ENCODE measurements at places on chromosomes 4 and X.

DNA sequence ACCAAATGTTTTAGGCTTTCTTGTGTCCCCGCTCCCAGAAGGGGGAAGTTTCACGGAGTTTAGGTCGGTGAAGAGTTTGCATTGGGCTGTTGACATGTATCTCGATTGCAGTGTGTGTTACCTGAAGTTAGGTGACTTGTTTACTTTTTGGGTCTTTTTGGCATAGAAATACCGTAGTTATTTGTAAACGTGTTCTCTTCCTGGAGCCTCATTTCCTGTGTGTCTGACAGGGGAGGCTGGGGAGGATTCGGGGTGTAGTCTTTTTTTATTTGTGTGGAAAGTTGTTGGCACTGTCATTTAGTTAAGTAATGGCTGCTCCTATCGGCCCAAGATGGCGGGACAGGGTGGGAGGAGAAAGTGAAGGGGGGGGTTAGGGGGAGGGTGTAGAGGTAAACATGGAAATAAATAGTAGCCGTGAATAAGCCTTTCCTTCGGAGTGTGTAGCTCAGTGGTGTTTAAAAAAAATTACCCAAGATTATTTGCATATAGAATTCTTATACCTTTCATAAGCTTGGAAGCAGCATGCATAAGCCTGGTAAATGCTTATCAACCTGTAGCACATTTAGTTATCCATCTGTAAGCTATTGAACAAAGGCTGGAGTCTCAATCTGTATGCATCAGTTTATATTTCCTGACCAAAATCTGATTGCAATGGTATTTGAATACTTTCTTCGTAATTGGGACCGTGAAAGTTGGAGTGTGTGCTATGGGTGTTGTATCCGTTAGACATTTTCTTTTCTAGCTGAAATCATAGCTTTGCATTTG, 1.6 kb downstream of the KDM6A start:
- no peak for DNase-seq

GRCh38 chrX:25048178-25048577, 32.4 kb upstream of the ARX start:
- no peak for DNase-seq

- no peak for DNase-seq
Observed at GRCh38 chr4:101370663-101371210, 23.4 kb upstream of the PPP3CA start.

DNA sequence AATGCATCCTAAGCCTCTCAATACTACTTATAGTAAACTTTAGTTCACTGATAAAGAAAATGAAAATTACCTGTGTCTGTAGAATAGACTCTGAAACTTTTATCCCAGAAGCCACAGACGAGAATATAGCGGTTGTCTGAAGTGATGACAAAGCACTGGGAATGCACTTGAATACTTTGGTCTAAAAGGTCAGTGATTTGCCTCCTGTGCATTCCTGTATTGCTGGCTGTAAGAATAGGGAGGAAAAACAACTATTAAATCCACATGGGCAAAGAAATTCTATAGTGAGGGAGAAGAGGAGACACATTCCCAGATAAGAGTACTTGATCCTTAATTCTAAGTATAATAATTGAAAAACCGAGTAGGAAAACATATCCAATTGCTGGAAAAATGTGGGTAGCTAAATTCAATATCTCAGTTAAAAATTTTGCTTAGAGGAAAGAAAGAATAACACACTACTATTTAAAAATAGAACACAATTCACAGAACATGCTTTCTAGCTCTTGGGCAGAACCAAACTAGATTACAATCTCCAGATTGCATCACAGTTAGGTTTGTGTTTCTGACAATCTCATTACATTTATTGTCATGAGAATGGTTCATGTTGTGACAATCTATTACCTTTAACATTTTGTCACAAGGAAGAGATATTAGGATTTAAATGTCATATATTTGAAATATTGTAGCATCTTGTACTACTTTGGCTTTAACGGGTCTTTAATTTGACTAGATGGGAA, 232.1 kb downstream of the DCLK2 start:
- DNase-seq: no peak

DNA sequence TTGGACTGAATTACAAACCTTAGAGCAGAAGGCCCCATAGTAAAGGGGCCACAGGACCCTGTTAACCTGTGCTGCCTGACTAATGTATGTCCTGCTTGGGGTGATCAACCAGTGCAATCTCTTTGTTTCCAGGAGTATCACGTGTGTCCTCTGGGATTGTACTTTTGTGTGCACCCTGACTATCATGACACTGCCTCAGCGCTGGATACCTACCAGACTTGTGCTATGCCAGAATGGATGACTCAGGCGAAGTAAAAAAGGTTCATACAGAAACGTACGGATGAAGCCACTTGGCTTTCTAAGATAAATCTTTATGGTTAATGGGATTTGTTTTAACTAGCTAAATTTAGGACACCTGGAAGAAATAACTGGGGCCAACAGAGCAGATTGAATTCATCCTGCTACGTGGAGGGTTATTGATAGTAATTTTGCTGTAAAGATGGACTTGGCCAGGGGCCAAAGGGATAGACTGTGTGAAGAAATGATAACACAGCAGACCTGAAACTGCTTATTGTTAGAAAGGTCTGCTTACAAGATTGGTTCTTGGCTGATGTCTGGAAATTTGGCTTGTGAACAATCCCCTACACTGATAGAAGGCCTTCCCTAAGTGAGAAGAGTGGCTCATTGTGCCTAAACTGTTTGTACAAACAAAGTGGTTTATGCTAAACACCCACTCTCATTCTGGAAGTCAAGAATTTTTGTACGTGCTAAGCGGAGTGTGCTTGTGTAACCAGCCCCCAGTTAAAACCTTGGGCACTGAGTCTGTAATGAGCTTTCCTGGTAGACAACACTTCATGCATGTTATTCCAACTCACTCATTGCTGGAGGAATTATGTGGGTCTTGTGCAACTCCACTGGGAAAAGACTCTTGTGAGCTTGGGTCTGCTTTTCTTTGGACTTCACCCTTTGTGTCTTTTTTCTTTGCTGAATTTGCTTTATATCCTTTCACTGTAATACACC, 750.5 kb upstream of the HTR2C start:
- no peak for DNase-seq

DNA sequence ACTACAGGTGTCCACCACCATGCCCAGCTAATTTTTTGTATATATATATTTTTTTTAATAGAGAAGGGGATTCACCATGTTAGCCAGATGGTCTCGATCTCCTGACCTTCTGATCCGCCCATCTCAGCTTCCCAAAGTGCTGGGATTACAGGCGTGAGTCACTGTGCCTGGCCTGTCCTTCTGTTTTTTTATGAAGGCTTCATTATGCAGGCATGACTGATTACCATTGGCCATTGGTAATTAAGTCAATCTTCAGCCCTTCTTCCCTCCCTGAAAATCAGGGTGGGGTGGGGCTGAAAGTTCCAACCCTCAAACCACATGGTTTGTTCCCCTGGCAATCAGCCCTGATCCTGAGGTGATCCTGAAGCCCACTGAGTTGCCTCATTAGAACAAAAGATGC, 336.9 kb downstream of the PTTG2 start:
- DNase-seq: no peak

GRCh38 chrX:31333165-31333831, 261.5 kb upstream of the FTHL17 start:
- DNase-seq: no peak

DNA sequence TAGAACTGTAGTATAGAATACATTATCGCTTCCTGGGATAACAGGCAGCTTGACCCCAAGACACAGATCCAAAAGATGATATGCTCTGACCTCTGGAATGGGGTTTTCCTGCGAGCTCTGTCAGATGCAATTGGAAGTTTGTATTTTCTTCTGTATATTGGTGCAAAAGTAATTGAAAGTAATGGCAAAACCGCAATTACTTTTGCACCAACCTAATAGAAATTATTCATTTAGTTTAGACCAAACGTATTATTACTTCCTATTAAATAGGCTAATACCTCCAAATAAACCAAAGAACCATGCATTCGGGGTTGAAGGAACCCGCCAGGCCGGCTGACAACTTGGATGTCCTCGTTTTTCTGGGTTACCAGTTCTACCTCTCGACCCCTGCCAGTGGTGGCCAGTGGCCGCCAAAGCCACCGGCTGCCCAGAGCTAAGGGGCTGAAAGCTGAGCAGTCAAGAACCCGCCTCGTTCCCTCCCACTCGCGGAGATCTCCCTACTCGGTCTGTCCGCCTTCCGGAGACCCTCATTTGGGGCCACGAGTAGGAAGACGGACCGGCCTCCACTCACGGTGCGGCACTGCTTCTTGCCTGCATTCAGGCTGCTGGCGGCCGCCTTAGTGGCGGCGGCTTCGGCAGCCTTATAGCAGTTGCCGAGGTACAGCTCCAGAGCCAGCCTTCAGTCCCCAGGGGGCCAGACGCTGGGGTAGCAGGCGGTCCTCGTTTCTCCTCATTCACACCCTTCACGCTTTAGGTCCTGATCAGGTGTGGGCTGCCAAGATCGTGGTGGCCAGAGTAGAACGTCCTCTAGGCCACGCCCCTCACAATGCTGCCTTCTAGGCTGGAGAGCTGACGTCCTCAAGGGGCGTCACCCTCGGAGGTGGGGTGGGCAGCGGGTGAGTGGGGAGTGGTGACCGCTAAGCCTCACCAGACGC, 121.9 kb downstream of the RBMX2 start:
- peak; percentile 29 for DNase-seq

DNA sequence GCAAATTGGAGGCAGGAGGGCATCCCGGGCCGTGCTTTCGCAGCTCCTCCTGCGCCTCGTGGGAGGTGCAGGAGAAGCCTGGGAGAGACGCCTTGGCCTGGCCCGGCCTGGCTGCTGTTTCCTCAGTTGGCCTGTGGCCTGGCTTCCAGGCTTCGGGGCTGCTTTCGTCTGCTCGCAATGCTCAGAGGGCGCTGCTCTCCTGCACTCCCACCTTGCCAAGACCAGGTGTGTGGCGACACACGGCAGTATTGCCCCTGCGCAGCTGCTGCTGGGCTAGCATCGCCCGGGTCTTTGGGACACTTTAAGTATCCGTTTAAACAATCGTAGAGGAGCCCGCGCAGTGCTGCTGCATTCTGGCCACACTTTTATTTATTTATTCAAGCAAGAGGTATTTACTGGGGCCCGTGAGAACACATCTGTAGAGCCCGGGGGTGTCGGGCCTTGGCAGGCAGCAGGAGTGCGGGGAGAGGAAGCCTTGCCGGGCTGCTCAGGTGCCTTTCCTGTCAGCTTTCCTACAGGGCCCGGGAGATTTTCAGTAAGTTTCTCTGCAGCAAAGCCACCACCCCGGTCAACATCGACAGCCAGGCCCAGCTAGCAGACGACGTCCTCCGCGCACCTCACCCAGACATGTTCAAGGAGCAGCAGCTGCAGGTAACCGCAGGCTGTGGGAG, 26.2 kb upstream of the HGFAC start:
- DNase-seq: no peak

- no peak for DNase-seq
Observed at GRCh38 chr4:70915036-70915815, 13.1 kb downstream of the MOB1B start.

- DNase-seq: no peak
Observed at GRCh38 chrX:77597090-77597489, 149.9 kb downstream of the FGF16 start.

GRCh38 chr4:146520896-146521540, 722 bp downstream of the SLC10A7 start:
- DNase-seq: no peak

DNA sequence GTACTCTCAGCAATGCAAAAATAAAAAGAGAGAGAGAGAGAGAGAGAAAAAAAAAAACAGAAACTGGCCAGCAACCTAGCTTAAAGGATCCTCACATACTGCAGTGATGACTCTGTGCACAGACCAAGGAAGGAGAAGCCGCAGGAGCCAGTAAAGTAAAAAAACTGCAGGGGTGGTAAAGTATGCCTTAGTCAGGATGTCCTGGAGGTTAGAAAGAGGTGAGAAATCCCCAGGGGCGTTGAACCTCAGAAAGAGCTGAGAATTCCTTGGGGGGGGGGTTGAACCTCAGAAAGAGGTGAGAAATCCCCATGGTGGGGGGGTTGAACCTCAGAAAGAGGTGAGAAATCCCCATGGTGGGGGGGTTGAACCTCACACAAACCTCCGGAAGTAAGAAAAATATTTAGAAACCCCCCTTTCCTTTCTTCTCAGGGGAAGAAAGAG, 48.0 kb downstream of the MAGEA9 start:
- DNase-seq: no peak

DNA sequence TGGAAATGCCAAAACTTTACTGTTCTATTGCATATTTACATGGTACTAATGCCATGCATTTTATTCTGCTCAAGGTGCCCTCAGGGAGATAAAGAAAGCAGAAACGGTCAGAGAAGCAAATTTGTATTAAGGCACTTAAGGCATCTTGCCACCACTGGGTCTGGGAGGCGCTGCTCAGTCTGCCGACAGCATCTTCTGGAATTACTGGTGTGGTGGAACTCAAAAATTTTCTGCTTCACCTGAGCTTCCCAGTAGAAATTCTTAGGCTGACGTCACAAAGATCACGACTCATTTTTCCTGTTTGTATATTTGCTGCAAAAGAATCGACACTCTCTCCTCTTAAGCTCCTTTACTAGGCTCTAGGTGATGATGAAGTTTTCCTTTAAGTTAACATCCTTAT, 3.0 kb downstream of the RASSF6 start:
- no peak for DNase-seq

- DNase-seq: peak; percentile 24
Observed at GRCh38 chrX:39519030-39519488, 578.7 kb downstream of the BCOR start.

GRCh38 chr4:113040793-113041192, 8.7 kb upstream of the ANK2 start:
- no peak for DNase-seq

- DNase-seq: no peak
Observed at GRCh38 chr4:84611531-84611930, 28.6 kb downstream of the CDS1 start.

DNA sequence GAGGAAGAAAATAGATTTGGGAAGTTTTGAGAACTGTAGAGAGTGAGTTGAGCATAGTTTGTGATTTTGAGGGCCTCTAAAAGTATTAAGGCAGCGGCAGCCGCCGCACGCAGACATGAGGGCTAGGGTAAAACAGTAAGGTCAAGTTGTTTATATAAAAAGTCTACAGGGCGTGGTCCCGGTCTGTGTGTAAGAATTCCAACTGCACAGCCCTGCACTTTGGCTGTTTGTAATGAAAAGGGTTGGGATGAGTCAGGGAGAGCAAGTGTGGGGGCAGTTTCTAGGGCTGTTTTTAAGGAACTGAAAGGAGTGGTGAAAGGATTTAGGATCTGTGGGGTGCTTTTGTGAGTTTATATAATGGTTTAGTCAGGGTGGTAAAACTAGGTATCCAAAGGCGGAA, 55.0 kb downstream of the BEX3 start:
- no peak for DNase-seq

GRCh38 chr4:183838987-183839712, 66.0 kb upstream of the STOX2 start:
- DNase-seq: no peak

- no peak for DNase-seq
Observed at GRCh38 chr4:84673475-84674240, 90.7 kb downstream of the CDS1 start.

GRCh38 chrX:136767104-136767941, 13.4 kb downstream of the ARHGEF6 start:
- peak; percentile 72 for DNase-seq

- no peak for DNase-seq
Observed at GRCh38 chr4:5609306-5610007, 98.9 kb downstream of the EVC2 start.

GRCh38 chr4:71694961-71695360, 88.9 kb downstream of the GC start:
- no peak for DNase-seq
